ENCODE measurements at places on chromosomes 7 and 10. TPM values are rescaled to one million over a fixed set of nuclear protein-coding genes. Genes with fewer than 3 reads are reported as not detected.

Gene RRP12
- total RNA-seq: 104 TPM

GRCh38 chr7:33201821-33202220, 72.5 kb downstream of the BBS9 start:
- no peak overlapping the region for H3K27ac ChIP-seq
- H3K27me3 ChIP-seq: no peaks in the 10 kb centered on the region
- no peaks in the 10 kb centered on the region for H3K36me3 ChIP-seq
- DNase-seq: no peak
- no peak overlapping the region for H3K4me3 ChIP-seq

- H3K4me1 ChIP-seq: no peaks in the 10 kb centered on the region
- H3K36me3 ChIP-seq: no peaks in the 10 kb centered on the region
- H3K27ac ChIP-seq: no peak overlapping the region
Observed at GRCh38 chr7:85851571-85852193, 664.8 kb upstream of the SEMA3D start.

- H3K27ac ChIP-seq: no peak overlapping the region
- no peak for DNase-seq
- H3K4me3 ChIP-seq: no peak overlapping the region
Observed at GRCh38 chr7:115782696-115783490, 247.7 kb downstream of the TFEC start.

DNA sequence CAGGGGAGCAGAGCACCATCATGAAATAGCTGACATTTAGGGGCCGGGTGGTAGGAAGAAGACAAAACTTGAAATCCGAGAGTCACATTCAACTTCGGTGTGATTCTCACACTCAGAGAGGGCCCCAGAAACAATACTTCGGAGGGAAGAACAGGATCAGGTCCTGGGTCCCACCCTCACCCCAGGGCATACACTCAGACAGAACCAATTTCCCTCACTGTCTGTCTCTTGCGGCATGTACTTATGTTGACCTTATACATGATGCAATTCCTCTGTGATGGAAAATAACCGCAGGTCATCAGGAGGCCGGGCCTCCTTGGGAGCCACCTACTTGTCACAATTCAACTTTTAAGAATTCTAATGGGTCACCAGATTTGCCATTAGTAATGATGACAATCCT, 26.3 kb upstream of the HMX3 start:
- no peak overlapping the region for H3K27ac ChIP-seq
- DNase-seq: no peak
- H3K27me3 ChIP-seq: peaks cover 11% of the 10 kb centered on the region
- no peak overlapping the region for H3K4me3 ChIP-seq
- no peaks in the 10 kb centered on the region for H3K4me1 ChIP-seq
